ENCODE measurements at places on chromosomes 11 and 22.

DNA sequence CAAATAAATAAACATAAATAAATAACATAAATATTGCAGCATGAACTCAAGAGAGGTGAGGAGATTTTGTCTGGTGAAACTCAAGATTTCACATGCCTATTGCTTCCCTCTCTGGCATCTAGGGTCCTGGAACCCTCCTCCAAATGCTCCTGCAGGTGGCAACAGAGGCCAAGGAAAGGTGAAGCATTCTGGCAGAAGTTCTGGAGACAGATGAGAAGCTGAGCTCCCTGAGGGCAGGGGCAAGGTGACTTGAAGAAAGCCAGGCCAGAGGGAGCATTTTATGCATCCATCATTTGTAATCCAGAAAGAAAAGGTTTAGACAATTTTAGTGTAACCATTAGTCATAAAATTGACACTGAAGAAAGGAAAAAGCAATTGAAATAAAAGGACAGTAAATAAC, 64.9 kb downstream of the ENDOD1 start:
- no peak for DNase-seq

GRCh38 chr11:86941871-86942599, 13.2 kb downstream of the FZD4 start:
- no peak for DNase-seq

DNA sequence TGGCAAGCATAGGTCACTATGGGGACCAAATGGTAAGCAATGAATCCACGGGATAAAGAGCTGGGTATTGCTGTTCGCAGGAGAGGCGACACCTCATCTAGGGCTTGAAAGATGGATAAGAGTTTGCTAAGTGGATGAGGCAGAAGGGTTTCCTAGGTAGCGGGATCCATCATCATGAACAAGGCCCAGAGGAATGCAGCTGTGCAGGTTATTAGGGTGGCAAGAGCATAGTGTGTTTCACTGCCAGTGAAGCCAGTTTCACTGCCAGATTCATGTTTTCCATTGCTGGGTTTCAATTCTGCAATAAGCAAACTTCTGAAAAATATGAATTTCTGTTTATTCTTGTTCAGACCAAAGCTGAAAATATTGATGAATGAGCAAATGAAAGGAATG, 27.2 kb downstream of the WEE1 start:
- no peak for DNase-seq

- no peak for DNase-seq
Observed at GRCh38 chr11:121412000-121412587, 40.0 kb upstream of the SORL1 start.

DNA sequence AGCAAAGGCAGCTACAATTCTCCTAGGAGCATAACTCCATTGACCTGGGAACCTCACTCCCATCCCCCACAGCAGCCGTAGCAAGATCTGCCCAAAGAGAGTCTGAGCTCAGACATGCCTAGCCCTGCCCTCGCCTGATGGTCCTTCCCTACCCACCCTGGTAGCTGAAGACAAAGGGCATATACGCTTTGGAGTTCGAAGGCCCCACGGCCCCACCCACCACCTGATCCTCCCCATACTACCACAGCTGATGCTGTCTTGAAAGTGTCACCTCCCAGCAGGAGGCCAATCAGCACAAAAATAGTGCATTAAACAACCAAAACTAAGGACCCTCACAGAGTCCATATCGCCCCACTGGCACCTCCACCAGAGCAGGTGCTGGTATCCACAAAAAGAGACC, 22.6 kb upstream of the GNAZ start:
- DNase-seq, result no peak
